Left ventricle myocardium inferior (tissue), 1 donor: ENCODE measurements at places on chromosomes 2 and 18.

- no peak for DNase-seq
These were observed 309.9 kb upstream of the RAB12 start for GRCh38 chr18:8299054-8299980.

- DNase-seq = no peak
These were observed 155.8 kb downstream of the TDRD15 start for GRCh38 chr2:21279525-21279924.

DNA sequence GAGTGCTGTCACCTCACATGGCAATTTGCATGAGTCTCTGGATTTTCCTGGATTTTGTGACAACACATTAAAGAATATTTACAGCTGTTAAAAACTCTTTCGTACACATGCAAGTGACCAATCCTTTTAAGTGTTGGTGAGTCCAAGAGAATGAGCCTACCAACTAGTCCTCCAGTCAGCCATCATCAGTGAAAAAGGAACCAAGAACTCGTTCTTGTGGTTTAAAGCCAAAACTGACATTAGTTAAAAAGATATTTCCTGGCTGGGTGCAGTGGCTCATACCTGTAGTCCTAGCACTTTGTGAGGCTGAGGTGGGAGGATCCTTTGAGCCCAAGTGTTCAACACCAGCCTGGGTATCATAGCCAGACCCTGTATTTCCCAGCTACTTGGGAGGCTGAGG is 215.4 kb upstream of the ITGA4 start:
- no peak for DNase-seq

- no peak for DNase-seq
These were observed 12.4 kb downstream of the ASB1 start for GRCh38 chr2:238438856-238439849.

DNA sequence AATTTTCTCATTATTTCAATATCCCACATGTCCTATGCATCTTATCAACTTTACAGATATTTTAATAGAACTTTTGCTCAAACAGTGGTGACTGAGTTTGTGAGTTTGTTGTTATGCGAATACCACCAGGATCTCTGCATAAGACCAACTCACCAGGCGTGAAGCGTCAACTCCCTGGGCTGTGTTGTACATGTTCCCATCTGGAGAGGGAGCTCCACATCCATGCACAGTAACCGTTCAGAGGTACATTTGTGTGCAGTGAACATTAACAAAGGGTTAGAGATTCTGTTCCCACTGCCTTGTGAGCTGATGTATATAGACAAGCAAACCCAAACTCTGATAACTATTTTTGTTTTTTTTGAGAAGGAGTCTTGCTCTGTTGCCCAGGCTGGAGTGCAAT is 188.7 kb downstream of the MYT1L start:
- no peak for DNase-seq
